ENCODE measurements at places on chromosomes 5 and 9.

- DNase-seq = no peak
Measured at GRCh38 chr9:137461316-137461662, 2.2 kb upstream of the NSMF start.

GRCh38 chr9:73081979-73082657, 69.5 kb upstream of the ANXA1 start:
- DNase-seq = no peak

GRCh38 chr5:176590035-176590717, 19.8 kb downstream of the GPRIN1 start:
- DNase-seq = no peak

DNA sequence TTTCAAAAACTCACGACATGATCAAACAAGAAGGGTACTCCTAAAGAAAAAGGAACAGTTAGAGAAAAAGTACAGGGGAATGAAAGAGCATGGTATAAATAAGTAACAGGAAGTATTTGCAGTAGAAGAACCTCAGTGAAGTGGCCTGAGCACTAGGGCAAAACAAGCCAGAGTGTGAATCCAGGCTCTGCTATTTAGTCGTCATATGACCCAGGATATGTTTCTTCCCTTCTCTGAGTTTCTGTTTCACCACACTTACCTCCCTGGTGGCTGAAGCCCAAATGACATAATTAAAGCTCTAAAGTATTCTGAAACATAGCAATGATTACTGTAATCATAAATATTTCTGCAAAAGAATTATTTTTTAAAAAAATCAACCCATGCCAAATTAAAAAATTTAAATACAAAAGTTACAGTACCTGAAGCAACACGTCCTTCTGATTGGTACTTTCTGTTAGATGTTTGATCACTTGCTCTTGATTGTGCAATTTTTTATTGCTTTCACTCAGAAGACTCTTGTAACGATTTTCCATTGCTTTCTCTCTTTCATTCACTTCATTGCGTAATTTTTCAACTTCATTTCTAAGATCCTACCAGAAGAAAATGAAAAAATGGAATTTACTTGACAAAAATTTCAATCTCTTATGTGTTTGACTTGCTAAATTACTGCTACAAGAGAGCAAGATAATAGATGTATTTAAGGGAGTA, 88.9 kb downstream of the CDK5RAP2 start:
- DNase-seq = no peak

- DNase-seq = no peak
Measured at GRCh38 chr9:119802133-119802532, 432.9 kb upstream of the BRINP1 start.

GRCh38 chr5:60482301-60482700, 217.7 kb downstream of the DEPDC1B start:
- no peak for DNase-seq

DNA sequence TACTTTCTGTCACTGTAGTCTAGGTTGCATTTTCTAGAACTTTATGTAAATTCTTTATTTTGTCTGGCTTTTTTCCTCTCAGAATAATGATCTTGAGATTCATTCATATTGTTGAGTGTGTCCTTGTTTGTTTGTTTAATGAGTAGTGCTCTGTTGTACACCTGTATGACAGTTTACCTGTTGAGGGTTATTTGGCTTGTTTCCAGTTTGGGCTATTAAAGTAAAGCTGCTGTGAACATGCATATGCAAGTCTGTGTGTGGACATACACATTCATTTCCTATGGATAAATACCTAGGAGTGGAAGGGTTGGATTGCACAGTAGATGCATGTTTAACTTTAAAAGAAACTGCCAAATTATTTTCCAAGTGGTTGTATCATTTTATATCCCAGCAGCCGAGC, 30.4 kb downstream of the MVB12B start:
- DNase-seq = no peak

Measured in activated CD4-positive, alpha-beta T cell treated with anti-CD3 and anti-CD28 coated beads for 24 hours (primary cell).